ENCODE measurements at places on chromosomes 13 and 19.

DNA sequence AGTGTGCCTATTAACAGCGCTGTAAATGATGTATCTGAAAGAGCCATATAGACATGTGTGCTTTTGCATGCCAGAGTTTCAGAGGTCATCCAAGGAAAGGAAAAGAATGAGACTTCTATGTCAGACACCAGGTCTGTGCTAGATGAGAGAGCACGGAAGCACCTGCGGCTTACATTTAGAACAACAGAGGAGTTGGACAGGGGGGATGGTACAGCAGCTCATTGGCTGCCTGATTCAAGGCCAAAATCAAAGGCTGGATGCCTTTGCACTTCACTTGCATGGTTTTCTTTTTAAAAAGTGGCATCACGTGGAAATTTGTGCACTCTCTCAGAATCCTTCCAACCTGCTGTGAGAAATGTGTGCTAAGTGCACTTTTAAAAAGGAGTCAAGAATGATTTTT, 32.8 kb upstream of the AMER2 start:
- no peak for DNase-seq
- peaks cover 99% of the 10 kb centered on the region for H3K27me3 ChIP-seq
- H3K27ac ChIP-seq, result no peak overlapping the region
- no peak overlapping the region for H3K4me3 ChIP-seq

DNA sequence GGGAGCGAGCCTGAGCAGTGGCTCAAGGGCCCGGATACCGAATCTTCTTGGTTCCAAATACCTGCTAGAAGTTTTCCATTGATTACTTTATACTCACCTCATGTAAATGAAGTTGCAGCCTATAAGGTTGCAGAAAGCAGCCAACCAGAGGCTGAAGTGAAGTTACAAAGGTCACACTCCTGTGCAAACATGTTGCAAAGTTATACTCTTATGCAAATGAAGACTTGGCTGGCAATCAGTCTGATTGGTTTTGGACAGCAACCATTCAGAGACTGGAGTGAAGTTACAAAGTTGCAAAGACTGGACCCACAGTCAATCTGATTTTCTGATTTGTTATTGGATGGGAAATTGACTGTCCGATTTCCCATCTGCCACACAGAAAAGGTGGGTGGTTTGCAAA, 152.5 kb downstream of the GGACT start:
- H3K4me1 ChIP-seq, result peaks cover 26% of the 10 kb centered on the region
- H3K36me3 ChIP-seq, result no peaks in the 10 kb centered on the region
- no peaks in the 10 kb centered on the region for H3K27me3 ChIP-seq
- H3K4me3 ChIP-seq, result no peak overlapping the region
- no peak for DNase-seq
- H3K27ac ChIP-seq, result no peak overlapping the region

GRCh38 chr13:25214491-25215252, 42.6 kb upstream of the AMER2 start:
- peaks cover 81% of the 10 kb centered on the region for H3K27me3 ChIP-seq
- no peaks in the 10 kb centered on the region for H3K36me3 ChIP-seq
- no peak for DNase-seq

DNA sequence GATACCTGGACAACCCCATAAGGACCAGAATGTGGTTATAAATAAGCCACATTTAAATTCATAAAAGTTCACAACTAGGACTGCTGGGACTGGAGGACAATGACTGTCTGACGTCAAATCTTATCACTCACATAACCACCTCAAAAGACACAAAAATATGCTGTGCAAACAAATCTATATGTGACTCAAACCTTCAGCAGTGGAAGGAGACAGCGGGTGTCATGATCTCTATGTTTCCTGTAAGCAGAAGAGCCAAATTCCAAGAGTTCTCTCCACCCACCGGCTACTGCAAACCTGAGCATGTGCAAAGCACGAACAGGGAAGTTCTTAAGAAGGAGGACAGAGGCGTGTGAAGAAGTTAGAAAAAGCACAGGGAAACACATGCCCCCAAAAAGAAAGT, 113.2 kb downstream of the MYCBP2 start:
- H3K27ac ChIP-seq, result no peak overlapping the region
- no peaks in the 10 kb centered on the region for H3K27me3 ChIP-seq
- H3K4me3 ChIP-seq, result no peak overlapping the region

DNA sequence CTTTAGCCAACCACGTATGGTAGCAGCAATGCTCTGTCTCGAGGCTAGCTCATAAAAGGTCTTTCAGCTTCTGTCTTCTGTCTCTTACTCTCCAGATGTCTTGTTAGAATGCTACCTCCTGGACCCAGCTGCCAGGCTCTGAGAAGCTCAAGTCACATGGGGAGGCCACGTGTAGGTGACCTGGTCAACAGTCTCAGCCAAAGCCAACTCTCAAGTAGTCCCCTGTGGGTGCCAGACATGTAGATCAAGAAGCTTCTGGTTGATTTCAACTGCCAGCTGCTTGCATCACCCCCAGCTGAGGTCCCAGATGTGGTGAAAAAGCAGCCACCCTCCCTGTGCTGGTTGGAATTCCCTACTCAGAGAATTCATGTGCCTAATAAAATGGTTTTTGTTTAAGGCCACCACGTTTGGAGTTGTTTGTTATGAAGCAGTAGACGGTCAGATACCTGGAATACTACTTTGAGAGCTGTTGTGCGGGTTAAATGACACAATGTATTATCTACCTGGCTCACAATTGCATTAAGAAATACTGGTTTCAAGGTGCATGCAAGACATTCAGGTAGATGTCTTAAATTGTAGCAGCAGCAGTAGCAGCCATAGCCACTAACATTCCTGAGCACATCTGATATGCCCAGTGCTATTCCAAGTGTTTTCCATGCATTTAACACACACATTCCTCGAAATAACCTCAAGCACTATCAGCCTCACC, 131.0 kb upstream of the RFC3 start:
- DNase-seq, result no peak
- no peak overlapping the region for H3K4me3 ChIP-seq
- no peaks in the 10 kb centered on the region for H3K36me3 ChIP-seq
- no peaks in the 10 kb centered on the region for H3K27me3 ChIP-seq
- no peak overlapping the region for H3K27ac ChIP-seq

- H3K27ac ChIP-seq, result no peak overlapping the region
- no peaks in the 10 kb centered on the region for H3K36me3 ChIP-seq
- H3K27me3 ChIP-seq, result no peaks in the 10 kb centered on the region
Observed at GRCh38 chr19:23420824-23421223, 25.6 kb upstream of the ZNF91 start.

GRCh38 chr19:7718668-7719067, 13.2 kb downstream of the CLEC4G start:
- H3K27ac ChIP-seq, result no peak overlapping the region
- no peak overlapping the region for H3K4me3 ChIP-seq
- no peak for DNase-seq
- peaks cover 11% of the 10 kb centered on the region for H3K27me3 ChIP-seq
- no peaks in the 10 kb centered on the region for H3K36me3 ChIP-seq

GRCh38 chr13:23509781-23510543, 60.2 kb upstream of the TNFRSF19 start:
- H3K27ac ChIP-seq, result no peak overlapping the region
- H3K4me1 ChIP-seq, result no peaks in the 10 kb centered on the region
- peak; percentile 40 for DNase-seq
- H3K4me3 ChIP-seq, result no peak overlapping the region

DNA sequence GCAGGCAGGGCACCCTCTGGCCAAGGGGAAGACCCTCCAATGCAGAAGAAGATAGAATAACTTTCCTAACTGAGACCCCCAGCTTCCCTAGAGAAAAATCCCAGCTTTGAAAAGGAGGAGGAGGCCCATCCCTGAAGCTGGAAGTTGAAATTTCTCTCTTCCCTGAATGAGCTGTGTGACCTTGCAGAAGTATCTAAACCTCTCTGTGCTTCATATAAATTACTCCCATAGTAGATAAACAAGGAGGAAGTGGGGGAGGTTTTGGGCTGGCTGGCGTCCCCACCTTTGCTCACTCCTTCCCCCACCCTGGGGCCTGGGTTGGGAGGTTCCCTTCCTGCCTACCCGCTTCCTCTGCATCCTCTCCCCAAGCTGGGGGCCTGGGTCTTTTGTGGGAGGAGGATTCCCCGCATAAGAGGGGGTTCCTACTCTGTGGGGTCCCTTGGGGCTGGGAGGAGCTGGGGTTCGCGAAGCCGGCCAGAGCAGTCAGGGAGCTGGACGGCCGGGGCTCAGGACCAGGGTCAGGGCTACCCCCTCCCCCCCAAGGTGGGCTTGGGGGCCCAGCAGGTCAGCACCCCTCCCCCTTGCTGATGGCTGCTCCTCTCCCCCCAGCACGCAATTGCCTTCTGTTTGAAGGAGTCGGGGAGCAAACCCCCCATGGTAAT, 11.7 kb downstream of the CAMSAP3 start:
- H3K27ac ChIP-seq, result no peak overlapping the region
- no peaks in the 10 kb centered on the region for H3K4me1 ChIP-seq
- H3K27me3 ChIP-seq, result no peaks in the 10 kb centered on the region

Data from PC-9 (cell line).